ENCODE measurements at places on chromosomes 1 and 21. TPM values are rescaled to one million over a fixed set of nuclear protein-coding genes. Genes with fewer than 3 reads are reported as not detected.

Gene SDC3
- total RNA-seq: 68.2 TPM

Gene PRR9
- not detected for total RNA-seq

Gene RHD
- total RNA-seq: not detected

Gene C1orf105
- not detected for total RNA-seq

Gene NFASC
- 52.3 TPM for total RNA-seq

Gene LSM10
- 28.9 TPM for total RNA-seq

Gene CFHR4
- not detected for total RNA-seq

Gene RXFP4
- total RNA-seq: not detected

Gene SAMSN1
- total RNA-seq: 8.3 TPM

Gene MNDA
- 2.1 TPM for total RNA-seq

Gene PTPN14
- total RNA-seq: 88.5 TPM

Gene NMNAT2
- total RNA-seq: 0.99 TPM

Gene NSUN4
- total RNA-seq: 45.0 TPM

Measured in ureter (tissue), 1 donor.